Stimulated activated naive B cell treated with anti-CD40 and anti-IgM and Interleukin-4, amounts not matched to agents 10 μg/mL and 1 μg/mL and 100 μg/mL, for 72 hours (primary cell): ENCODE measurements at places on chromosomes 16 and 17.

DNA sequence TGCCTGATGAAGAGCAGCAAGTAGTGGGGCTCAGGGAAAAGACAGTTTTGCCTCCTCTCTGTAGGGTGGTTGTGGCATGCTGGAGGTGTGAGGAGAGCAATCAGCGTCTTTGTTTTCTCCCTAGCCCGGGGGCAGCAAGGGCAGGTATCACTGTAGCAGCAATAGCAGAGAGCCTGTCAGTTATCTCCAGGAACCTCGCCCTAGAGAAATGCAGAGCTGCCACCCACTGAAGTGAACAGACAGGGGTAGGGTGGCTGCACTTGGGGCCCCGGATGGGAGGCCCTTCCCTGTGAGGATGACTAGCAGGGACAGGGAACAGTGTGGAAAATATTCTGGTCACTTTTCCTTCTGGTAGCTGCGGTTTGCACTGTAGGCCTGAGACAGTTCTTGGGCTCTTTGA, 886.5 kb downstream of the CDH8 start:
- DNase-seq = no peak

DNA sequence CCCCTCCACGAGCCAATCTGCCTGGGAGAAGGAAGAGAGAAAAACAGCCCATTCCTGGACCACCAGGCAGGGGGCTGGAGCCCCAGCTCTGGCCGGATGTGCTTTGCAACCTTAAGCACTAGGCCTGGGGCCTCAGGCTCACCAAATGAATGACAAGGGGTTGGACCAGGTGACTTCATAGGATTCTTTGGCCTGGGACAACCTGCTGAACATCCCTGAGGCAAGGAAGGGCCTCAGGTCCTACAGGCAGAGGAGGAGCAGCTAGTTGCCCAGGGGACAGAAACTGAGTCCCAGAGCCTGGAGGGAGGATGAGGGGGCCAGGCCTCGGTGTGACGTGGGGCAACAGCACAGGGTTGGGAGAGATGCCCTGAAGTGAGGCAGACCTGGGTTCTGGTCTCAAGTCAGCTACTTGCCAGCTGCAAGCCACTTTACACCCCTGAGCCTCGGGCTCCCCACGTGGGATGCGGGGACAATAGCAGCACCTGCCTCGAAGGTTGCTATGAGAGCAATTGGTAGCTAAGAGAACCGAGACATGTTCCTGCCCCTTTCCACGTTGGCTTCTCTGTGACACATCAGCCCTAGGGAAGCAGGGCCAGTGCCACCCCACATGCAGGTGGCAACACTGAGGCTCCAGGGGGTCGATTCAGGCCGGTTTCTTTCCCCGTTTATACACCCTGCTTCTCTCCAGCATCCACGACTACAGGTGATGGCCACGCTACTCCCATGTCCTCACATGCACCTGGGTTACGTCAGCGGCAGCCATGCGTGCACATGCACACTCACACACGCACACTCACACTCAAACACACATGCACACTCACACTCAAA, 42.6 kb downstream of the CFAP20 start:
- DNase-seq = no peak

DNA sequence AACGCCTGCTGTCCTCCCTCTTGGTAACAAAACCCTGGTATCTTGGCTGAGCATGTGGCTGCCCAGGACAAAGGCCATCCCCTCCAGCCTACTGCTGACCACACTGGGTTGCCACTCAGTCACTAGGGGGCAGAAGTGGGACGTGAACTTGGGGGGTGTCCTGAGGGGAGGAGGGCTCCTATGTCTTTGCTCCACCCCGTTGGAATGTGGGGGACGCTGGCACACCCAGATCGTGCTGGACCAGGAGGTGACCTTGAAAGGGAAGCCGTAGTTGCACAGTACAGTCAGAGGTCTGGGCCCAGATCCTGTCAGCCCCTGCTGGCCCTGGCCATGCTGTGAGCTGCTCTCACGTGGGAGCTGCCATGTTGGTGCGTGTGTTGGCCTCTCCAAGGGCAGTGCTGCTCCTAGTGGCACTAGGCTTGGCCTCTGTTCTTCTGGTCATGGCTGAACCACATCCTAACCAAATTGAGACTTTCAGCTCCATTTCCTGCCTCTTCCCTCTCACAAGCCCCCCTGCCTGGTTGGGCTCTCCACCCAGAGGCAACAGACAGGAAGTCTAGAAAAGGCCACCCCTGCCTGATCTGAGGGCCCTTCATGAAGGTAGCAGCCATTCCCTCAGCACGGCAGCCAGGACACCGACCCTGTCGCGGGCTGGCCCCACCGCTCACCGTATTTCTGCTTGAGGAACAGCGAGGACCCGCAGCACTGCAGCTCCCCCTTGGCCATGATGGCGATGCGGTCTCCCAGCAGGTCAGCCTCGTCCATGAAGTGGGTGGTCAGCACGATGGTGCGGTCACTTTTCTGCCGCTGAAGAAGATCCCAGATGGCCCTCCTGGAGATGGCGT, 29.0 kb upstream of the RNPS1 start:
- no peak for DNase-seq

DNA sequence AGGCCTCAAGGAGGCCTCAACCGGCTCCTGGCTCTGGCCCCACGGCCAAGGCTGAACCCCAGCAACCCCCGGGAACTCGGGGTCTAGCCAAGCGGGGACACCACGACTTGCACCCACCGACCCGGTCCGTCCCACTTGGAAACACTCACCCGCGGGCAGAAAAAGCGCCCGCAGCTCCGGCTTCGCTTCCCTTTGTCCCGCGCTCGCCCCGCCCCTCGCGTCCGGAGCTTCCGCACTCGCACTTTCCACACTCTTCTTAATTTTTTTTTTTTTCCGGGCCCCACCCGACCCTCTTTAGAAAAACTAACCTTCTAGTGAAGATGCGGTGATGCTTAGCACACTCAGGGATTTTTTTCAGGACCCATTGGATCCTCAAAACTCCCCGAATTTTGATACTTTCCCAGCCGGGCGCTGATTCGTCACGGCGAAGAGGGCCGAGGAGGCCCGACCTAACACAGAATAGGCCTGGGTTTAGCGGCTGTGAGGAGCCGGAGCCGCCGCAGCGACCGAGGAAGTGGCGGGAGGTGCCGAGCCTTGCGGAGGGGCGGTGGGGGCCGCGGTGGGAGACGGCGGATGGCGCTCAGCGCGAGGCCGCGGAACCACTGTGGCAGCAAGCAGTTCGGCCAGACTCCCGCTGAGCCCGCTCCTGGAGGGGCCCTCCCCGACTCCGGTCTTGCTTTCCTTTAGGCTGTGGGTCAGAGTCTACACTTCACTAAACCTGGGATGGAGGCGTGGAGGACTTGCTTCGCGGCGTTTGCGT, at the start of gene SMARCE1:
SMARCE1 (minus strand) TSS at position 195 of the 760 bp plus-strand sequence. CDS start 2,016 bp downstream, outside the sequence.
- peak; percentile 69 for DNase-seq

- DNase-seq = peak; percentile 11
These were observed 23.3 kb downstream of the TBCD start for GRCh38 chr17:82775001-82775823.

- DNase-seq = no peak
These were observed 6.1 kb upstream of the PYDC1 start for GRCh38 chr16:31223044-31223443.

DNA sequence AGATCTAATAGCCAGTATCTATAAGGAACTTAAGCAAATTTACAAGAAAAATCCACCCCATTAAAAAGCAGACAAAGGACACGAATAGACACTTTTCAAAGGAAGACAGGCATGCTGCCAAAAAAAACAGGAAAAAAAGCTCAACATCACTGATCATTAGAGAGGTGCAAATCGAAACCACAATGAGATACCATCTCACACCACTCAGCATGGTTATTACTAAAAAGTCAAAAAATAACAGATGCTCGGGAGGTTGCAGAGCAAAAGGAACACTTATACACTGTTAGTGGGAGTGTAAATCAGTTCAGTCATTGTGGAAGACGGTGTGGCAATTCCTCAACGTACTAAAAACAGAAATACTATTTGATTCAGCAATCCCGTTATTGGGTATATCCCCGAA, 9.6 kb downstream of the STX8 start:
- no peak for DNase-seq

GRCh38 chr17:61362852-61363600, 36.6 kb upstream of the TBX2 start:
- no peak for DNase-seq

DNA sequence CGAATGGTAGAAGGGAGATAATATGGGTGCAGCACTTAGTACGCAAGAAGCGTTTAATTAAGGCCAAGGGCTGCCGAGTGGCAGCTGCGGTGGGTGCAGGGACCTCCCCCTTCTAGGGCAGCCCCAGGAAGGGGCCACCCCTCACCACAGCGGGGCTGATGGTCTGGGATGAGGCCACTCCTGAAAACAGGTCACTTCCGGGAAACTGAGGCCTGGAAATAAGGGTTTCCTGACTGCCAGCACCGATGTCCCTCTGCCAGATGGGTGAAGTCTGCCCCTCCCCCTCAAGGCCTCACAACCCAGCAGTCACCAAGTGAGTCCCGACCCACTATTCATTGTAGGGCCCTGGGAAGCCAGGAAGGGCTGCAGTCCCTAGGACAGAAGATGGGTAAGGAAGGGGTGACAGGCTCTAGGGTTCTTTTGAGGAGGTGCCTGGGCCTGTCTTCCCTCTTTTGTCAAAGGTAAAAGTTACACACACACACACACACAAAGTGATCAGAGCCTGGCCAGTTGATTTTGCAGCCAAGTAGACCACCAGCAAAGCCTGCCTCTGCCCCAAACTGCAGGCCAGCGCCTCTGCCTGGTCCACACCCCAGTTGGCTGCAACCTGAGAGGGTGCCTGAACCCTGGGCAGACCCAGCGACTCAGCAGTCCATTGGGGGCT, 12.5 kb downstream of the SREBF1 start:
- DNase-seq = peak; percentile 46

DNA sequence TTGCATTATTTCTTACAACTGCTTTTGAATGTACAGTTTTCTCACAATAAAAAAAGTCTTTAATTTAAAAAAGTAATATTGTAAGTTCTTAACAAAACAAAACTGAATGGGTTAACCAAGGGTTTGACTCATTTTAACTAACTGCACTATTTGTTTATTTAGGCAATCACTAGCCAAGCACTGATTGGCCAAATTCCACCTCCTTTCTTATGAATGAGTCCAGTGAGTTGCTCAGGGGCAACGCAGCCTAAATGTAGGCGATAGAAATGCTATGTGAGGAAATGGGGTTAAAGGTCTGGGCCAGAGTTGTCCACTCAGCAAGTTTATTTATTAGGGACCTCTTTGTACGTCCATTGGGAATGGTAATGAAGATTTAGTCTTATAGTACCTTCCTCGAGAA, 89.6 kb upstream of the MAF start:
- no peak for DNase-seq

DNA sequence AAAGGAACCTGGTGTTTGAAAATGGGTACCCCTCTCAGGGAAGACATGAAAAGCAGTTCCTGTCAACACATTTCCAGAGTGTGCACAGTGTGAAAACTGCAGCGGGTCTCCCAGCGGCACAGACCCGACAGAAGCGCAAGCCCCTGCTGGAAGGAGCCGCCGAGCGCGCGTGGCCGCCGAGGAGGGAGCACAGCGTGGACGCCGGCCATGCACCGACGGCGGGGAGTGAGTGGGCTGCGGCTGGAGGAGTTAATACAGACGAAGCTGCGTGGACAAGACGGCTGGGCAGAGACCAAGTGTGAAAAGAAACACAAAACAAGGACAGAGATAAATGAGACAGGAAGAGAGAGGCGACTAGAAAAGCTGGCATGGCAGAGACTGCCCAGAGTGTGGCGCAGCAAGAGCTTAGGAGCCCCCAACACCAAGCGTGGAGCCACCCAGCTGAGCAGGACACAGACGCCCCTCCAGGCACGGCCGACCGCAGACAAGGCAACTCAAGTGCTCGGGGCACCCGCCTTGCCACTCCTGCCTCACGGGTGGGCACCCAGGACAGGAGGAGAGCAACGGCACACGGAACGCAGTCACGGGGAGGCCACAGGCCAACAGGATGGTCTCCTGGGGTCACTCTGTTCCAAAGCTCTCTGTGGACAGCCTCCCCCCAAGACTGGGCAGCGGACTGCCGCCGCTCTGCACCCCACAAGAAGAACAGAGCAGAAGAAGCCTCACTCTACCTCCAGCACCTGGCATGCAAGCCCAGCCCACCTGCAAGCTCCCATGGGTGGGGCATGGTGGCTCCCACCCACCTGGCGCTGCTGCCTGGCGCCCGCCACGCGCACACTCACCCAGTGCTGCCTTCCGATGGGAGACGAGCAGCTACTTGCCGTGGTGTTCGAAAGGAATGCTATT, 16.5 kb downstream of the SLC16A3 start:
- no peak for DNase-seq

DNA sequence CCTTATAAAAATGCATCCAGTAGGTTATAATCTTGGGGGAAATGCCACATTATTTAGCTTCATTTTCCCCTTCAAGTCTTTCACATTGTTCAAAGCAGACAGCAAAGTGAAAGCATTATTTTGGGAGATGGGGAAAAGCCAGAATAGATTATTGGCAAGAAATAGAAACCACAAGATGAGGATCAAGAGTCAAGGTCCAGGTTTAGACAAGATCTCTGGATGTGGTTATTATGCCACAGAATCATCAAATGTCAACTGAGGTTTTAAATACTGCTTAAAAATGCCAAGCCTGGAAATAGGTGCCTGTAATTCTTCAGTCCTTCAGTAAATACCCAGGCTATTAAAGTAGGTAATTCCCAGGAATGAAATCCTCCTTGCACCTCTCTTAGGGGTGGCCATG, 65.1 kb upstream of the ALOX12 start:
- DNase-seq = no peak
